H54 (cell line): ENCODE measurements at places on chromosomes 2 and 18.

DNA sequence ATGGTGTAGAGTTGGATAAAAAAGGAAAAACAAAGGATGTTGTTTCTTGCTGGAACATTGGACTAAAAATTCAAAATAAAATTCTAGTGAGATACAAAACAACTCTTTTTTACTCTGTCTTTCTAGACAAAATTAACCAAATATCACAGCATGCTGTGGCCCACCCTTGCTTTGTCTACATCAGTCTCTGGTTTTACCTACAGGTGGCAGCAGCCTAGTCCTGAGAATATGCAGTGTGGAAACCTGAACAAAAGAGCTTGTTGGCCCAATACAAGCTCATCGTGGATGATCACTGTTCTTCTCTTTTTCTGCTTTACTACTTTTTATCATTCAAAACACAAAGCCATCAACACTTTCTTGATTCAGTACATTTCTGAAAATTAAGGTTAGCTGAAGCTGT lies 210.4 kb downstream of the CDH19 start:
- no peak for DNase-seq

DNA sequence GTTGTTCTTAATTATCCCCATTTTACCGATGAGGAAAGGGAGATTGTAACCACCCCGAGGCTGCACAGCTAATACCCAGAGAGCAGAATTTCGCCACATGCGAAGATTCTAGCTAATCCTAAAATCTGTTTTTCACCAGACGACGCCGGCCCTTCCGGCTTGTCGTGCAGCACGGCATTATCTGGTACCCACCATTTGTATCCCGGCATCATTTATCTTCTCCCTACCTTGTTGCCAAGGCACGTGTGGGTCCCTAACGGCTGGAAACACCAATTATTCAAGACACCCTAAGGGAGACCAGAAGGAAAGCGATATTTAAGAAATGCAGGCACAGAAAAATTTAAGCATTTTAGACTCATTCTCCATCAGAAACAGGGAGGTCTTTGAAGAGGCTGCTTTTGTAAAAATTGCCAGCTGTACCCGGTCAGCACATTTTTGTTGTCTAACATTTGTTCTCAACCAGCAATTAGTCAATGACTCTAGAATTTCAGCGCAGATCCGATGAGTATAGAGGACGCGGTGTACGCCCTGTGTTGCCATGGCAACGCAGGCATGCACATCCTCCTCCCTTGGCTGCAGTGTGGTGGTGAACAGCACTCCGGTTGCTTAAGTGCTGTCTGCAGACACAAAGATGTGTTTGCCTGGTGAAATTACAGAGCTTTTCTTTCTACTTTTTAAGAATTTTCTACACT lies 111.6 kb downstream of the AGAP1 start:
- peak; percentile 65 for DNase-seq

DNA sequence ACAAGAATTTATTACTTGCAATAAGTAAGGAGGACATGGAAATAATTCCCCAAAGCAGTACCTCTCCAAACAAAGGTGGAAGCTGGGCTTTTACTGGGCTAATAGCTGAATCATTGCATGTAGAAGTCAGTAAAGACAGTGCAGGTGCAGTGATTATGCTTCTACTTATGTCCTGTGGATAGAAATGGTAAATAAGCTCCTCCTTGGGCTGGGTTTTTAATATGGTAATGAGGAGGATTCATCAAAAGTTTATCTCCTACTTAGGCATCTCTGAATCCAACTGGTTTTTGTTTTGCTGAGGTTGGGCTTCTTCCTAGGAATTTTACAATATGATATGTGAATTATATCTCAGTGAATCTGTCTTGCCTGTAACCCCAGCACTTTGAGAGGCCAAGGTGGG lies 297.4 kb upstream of the MC4R start:
- DNase-seq = no peak

DNA sequence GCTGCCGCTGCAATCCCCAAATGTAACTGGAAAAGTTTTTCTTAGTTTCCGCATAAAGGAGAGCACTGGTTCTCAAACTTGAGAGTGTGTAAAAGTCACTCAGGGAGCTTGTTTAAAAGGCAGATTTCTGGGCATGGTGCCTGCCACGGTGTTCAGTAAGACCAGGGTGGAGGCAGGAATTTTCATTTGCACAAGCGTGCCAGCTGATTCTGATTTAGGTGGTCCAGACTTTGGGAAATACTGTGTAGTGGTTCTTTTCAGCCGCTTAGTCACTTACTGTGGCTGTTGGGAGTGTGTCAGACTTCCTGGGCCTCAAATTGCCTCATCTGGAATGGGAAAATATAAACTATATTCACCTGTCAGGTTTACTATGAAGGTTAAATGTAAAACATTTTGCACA lies 788 bp downstream of the ARMC9 start:
- DNase-seq = peak; percentile 16

GRCh38 chr18:55484773-55485172 lies 103.2 kb downstream of the TCF4 start:
- DNase-seq = no peak

- DNase-seq = no peak
Observed at GRCh38 chr18:48889115-48889941, 61.4 kb downstream of the SMAD7 start.

- no peak for DNase-seq
Observed at GRCh38 chr2:130762031-130762909, 6.9 kb downstream of the AMER3 start.
